Cortex of kidney (tissue), 1 donor: ENCODE measurements at places on chromosomes 16 and 17.

GRCh38 chr17:16456742-16457316, 35.2 kb downstream of the LRRC75A start:
- no peak for DNase-seq

GRCh38 chr17:76013377-76013932, 12.8 kb downstream of the CDK3 start:
- DNase-seq = no peak

- DNase-seq = no peak
Measured at GRCh38 chr16:22240023-22240710, 34.1 kb downstream of the EEF2K start.

GRCh38 chr17:59413014-59413766, 81.7 kb downstream of the YPEL2 start:
- no peak for DNase-seq

DNA sequence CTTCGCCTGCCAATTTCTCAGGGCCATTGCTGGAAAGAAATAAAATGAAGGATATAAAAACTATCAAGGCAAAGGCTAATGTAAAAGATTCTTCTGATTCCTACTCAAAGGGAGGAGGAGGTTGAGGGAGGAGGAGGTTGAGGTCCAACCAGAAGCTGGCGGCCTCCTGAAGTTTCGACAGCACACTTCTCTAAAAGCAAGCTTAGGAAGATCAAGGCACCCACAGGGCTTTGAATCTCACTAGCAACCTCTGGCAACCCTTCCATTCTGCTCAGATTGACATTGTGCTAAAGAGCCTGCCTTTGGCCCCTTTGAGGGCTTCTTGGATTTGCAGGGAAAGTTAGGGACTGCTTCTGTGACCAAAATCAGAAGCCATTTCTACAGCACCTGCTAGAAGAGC, 81.5 kb upstream of the TNRC6C start:
- no peak for DNase-seq

GRCh38 chr17:35057332-35057915, 6.1 kb downstream of the RFFL start:
- DNase-seq = no peak
